Karpas-422 (cell line): ENCODE measurements at places on chromosomes 11 and 22.
A peak's percentile ranks its signal among the peaks of the same experiment; 100 is the strongest.

DNA sequence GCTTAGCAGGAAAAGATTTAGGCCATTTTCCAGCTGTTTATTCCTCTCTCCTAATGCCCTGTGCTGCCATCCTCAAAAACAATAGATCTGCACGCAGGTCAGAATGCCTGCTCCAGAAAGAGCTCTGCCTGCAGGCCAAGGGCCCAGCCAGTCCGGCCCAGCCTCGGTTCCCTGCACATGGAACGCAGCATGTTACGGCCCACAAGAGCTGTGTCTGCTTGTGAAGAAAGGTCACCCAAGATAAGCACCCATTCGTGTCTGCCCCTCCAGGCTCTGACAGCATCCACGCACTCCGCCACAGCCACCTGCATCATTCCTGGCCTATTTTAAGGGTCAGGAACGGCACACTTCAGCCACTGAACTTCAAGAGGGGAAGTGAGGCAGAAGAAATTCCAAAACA lies 152.2 kb downstream of the SPATA19 start:
- DNase-seq: no peak

GRCh38 chr11:7004482-7004881 lies 15.7 kb downstream of the ZNF214 start:
- no peak for DNase-seq

DNA sequence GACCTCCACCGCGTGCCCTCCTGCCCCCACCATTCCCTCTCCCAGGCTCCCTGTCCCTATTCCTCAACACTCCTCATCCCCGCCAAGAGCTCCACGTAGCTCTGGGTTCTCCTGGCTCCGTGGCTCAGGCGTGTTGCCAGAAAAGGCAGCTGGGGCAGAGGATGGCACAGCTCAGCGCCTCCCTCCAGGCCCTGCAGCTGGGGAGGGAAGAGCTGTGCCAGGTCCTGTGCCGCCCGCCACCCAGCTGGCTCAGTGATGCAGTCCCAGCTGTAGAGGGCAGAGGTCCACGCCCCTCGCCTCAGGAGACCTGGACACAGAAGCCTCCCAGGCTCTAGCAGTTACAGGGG lies 4.2 kb downstream of the ARHGAP1 start:
- DNase-seq: no peak

DNA sequence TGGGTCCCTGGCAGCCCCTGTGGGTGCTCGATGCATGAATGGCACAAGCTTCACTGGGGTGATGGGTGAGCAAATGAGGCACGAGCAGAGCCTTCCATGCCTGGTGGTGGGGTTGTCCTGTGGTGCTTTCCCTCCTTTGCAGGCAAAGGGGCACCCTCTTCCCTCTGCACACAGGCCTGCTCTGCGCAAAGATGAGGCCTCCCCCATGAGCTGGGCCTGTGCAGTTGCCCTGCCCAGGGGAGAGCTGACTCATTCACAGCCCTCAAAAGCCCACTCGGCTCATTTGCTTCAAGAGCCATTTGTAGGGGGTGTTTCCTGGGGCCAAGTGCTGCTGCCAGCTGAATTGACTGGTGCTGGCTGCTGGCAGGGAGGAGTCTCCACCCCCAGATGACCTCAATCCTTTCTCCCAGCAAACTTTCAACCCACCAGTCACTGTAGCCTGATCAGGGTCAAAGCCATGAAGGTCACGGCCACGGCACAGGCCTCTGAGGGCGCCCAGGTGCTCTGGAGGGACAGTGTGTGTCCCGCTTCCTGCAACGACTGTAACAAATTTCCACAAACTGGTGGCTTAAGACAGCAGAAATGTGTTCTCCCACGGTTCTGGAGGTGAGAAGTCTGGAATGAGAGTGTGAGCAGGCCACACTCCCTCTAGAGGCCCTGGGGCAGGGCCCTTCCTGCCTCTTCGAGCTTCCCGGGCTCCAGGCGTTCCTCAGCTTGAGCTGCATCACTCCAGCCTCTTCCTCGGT lies 48.8 kb upstream of the ANO1 start:
- DNase-seq: peak; percentile 16

GRCh38 chr22:28855355-28856094 lies 27.8 kb upstream of the ZNRF3 start:
- DNase-seq: peak; percentile 84

GRCh38 chr22:46088541-46089311 lies 61.6 kb upstream of the PPARA start:
- DNase-seq: no peak

- DNase-seq: no peak
Measured at GRCh38 chr11:116808262-116809175, 14.6 kb downstream of the APOA4 start.

DNA sequence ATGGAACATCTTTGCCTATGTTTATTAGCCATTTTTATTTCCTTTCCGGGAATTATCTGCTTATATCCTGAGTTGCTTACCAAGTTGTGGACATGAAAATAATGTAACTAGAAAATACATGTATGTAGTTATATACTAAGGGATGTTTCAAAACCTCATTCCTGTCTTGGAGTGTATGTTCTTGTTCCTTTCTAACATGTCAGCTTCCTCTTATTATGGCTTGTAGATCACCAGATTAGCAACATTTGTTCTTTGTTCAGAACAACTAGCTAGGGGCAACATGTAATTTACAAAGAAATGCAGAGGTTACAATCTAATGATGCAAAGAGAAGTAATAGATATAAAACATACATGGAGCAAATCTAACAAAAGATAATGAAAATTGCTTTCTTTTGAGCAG lies 13.1 kb upstream of the TMEM123 start:
- no peak for DNase-seq

DNA sequence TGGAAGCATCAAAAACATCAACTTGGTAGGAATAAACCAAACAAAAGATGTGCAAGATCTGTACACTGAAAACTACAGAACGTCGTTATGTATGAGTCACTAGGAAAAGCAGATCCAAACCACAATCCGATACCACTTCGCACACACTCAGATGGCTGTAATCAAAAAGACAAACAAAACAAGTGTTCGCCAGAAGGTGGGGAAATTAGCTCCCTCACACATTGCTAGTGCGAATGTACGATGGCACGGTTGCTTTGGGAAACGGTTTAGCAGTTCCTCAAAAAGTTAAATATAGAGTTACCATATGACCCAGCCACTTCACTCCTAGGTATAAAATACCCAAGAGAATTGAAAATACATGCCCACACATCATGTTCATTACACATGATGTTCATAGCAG lies 14.8 kb upstream of the CARD10 start:
- DNase-seq: no peak

DNA sequence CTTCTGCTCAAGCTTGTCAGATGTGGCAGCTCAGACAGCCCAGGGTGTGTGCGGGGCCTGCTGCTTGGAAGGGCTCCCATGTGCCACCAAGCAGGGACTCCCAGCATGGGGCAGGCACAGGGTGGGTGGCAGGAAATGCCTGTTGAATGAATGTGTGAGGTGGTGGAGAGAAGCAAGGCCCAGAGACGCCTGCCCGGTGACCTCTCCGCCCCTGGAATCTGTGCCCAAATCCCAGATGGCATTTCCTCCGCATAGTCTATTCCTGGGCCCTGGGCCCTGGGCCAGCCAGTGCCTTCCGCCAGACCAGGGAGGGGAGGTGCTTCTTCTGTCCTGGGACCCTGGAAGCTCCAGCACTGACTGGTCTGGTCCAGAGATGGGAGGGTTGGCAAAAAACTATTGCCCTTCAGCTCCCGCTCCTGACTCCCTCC lies 3.7 kb downstream of the CST6 start:
- no peak for DNase-seq

- peak; percentile 81 for DNase-seq
Measured at GRCh38 chr11:776561-777287, 563 bp downstream of the GATD1 start.

DNA sequence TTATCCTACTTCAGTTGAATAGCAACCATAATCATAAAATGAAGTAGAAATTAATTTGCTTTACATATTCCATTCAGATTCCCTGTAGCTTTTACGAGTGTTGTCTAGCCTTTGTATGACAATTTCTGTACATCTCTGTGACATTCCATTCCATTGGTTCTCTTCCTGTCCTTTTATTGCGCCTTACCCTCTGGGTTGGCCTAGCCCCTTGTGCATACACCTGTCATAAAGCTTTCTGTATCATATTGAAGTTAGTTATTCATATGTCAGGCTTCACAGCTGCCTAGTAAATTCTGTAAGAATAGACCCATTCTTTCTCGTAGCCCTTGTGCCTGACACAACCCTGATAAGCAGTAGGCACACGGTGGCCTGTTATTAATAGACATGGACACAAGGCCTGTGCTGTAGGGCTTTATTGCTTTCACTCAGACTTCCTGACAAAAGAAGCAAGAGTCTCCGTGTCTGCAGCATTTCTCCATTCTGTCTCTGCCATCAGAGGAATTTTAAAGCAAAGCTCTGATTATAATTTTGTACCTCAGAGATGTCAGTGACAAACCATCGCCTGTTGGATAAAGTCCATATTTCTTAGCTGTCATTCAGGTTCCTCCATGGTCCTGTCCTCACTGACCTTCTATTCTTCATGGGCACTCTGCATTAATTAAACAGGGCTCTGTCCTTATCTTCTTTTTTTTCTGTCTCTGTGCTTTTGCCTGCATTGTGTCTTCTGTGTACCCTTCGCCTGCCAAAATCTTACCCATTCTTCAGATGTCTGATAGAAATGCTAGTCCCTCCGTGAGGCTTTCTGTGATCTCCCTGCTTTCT lies 49.4 kb downstream of the BID start:
- no peak for DNase-seq

- DNase-seq: no peak
Measured at GRCh38 chr11:91998481-91998880, 226.1 kb upstream of the FAT3 start.

- DNase-seq: no peak
Measured at GRCh38 chr22:37943136-37943824, 10.1 kb downstream of the C22orf23 start.

GRCh38 chr11:126491092-126491491 lies 135.6 kb downstream of the ST3GAL4 start:
- no peak for DNase-seq

GRCh38 chr11:56890584-56891305 lies 98.0 kb upstream of the OR5AK2 start:
- DNase-seq: no peak

DNA sequence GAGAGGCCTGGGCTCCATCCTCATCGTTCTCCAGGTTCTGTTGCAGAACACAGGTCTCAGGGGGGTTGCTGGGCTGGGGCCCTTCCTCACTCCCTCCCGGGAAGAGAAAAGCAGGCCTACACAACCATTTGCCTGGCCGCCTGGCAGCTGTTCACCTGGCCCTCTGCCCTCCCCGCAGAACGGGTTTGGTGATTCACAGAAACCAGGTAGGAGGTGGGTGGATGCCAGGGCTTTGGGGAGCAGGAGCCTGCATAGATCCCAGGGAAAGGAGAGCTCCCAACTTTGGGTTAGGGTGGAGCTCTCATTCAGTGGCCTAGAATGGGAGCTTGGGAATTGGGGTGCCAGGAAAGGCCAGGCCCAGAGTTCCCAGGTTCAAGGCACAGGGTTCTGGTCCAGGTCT lies 995 bp downstream of the TMEM134 start:
- DNase-seq: peak; percentile 68

DNA sequence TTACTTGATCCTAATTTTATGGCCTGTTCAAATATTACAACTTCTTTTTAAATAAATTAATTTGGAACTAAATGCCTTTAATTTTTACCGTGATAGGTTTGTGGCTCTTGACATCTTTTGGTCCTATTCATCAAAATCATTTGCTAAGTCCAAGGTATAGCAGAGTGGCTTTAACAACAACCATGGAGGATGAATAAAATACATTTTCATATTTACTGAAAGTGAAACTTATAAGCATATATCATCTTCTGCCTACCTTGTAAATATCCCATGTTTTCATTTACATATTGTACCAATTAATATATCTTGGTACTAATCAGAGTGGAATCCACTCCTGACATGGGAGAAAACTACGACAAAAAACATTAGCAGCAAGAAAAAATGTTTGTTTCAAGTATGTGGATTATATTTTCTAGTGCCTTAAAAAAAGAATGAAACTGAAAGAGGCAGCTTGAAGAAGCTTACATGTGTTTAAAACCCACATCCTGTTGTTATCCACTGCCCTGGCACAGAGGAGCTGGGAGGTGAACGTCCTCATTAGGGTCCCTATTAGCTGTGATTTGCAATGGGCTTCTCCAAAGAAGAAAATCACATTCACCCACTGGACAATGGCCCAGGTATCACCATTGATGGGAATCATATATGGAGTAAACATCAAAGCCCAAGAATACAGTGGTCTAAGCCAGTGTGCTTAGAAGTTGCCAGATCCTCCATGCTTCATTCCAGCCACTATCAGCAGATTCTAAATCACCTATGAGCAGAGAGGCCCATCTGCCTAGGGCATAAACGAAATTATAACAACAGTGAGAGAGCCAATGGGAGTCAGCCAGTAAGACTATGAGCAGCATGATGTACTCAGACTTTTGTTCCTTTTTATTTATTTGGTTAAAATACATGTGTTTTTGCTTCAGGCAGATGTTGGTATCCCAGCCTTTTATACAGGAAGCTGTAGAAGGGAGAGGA lies 84.7 kb downstream of the MAML2 start:
- DNase-seq: no peak

- DNase-seq: no peak
Measured at GRCh38 chr11:134340354-134340964, 8.7 kb downstream of the GLB1L2 start.

DNA sequence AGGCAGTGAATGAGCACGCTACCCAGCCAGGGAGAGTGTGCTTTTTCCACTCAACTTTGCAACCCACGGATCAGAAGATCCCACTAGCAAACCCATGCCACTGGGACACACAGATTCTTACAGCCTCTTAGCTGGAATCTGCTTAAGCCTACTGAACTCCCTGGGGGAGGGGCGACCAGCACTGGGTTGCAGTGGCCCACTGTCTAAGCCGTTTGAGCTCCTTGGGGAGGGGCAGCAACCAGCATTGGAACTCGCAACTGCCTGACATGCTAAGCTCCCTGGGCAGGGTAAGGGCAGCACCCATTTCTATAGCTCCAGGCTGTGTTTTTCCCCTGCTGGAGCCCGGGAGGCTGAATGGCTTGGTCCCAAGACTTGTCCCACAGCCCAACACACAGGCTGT lies 99.6 kb downstream of the FAM168A start:
- DNase-seq: no peak

DNA sequence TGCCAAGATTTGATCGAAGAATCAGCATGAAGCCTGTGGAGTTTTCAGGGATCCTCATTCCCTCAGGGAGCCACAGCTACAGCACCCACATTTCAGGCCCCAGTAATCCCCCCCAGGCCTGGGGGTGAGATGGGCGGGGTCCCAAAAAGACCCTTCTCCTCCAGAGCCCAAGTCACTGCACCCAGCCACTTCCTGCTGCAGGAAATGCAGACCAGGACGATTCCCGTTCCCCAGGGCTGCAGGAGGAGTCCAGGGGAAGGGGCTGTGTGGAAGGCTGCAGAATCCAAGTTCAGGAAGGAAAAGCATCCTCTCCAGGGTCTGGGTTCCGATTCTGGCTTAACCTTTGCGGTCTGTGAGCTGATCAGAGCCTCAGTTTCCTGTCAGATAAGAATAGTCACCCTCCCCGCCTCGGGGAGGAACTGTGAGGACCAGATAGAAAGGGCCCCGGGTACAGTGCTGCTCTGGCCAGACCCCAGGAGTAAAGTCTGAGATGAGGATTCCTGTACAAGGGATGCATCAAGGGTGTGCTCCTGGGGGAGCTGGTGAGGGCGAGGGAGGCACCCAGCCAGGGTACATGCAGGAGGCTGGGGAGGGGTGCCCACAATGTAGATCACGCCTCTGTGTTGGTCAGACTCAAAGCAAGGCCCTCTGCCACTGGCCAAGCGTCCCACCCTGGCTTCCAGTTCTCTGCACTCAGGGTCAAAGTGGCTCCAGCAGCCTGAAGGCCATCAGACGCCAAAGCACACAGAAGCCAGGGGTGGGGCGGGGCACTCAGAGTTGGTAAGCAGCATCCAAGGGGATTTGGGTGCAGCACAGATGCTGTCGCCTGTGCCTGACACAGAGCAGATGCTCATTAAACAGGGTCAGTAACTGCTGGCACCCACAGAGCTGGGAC lies 30.1 kb upstream of the TP53I11 start:
- DNase-seq: no peak
